ENCODE measurements at places on chromosomes 2 and 18.
A peak's percentile ranks its signal among the peaks of the same experiment; 100 is the strongest.

DNA sequence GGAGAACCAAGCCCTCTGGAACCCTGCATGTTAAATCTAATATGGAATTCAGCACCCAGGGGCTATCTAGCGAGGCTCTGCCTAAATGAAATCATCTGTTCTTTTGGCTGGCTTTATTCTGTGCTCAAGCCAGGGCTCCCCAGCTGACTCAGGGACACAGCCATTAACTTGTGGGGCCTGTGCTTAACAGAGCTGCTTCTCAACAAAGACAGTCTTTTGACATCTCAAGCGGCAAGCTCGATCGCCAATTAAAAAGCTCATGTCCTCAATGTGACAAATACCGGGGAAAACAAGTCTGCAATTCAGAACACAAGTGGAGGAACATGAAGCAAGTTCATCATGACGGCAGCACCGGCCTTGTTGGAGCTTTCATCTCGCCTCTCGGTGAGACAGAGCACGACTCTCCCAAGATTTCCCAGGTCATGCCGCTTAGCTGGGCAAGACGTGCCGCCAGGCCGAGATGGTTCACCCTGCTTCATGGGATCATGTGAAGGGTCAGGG lies 64.9 kb downstream of the KLHL29 start:
- DNase-seq, result no peak

DNA sequence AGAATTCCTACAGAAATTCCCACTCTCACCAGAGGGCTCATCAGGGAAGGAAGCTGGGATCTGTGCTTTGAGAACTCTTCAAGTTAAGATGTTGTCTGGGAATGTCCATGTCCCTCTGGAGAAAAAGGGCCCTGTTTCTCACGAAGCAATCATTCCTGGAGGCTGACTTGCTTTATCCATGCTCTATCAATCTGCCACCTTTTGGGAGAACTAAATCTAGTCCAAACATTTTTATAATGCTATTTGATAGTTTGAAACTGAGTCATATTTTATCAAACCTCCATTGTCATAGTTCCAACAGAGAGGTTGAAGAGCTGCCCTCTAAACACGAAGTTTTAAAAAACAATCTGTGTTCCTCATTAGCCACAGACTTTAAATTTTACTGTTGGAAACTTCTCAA lies 219.2 kb downstream of the MTX2 start:
- DNase-seq, result no peak

DNA sequence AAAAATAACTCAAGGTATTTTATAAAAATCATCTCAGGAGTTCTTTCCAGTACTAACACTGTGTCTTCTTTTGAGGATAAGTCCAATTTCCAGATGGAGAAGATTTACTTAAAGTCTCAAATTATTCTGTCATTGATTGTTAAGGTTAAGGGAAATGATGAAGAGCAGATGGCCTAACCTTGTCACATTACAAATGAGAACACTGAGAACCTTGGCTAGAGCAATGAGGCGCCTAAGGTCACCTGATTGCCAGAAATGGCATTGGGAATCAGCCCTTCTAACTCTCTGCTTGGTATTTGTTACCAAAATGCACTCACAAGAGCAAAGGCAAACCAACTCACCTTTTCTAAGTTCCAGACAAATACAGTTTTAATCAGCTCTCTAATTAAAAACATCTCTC lies 835.1 kb downstream of the RNF144A start:
- no peak for DNase-seq

- no peak for DNase-seq
These were observed 191.2 kb downstream of the IRS1 start for GRCh38 chr2:226608451-226608850.

DNA sequence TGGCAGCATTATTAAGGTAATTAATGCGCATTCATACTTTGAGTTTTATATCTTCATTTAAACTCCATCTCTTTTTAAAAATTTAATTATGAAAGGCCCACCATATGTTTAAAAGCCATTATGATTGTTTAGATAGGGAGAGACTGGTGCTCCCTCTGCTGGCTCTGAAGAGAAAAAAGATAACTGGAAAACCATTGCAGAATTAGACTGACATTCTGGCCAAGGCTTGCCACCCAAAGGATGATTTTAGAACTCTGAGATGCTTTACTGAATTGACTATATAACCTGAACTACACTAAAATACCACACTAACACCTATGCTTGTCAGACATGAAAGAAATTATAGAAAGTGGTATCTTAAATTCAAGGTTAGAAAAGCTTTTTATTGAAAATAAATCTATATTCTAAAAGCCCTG lies 127.6 kb upstream of the SPOPL start:
- peak; percentile 12 for DNase-seq

- DNase-seq, result no peak
These were observed 464.0 kb downstream of the FBXO15 start for GRCh38 chr18:73683409-73684238.

DNA sequence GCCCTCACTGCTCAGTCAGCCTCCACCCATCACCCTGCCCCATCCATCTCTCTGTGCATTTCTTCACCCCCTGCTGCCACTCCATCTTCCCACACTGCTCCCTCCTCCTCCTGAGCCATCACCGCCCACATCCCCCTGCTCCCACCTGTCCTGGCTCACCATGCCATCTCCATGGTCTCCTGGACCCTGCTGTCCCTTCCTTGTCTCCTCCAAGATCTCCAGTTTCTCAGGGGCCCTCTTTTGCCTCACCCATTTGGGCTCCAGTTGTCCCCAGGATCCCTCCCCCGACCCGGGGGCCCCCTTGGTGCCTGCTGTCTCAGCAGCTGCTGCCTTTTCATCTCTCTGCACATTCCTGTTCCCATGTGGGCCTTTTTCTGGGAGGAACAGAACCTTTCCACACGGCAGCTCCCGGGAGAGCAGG lies 10.6 kb downstream of the SPEG start:
- DNase-seq, result no peak

DNA sequence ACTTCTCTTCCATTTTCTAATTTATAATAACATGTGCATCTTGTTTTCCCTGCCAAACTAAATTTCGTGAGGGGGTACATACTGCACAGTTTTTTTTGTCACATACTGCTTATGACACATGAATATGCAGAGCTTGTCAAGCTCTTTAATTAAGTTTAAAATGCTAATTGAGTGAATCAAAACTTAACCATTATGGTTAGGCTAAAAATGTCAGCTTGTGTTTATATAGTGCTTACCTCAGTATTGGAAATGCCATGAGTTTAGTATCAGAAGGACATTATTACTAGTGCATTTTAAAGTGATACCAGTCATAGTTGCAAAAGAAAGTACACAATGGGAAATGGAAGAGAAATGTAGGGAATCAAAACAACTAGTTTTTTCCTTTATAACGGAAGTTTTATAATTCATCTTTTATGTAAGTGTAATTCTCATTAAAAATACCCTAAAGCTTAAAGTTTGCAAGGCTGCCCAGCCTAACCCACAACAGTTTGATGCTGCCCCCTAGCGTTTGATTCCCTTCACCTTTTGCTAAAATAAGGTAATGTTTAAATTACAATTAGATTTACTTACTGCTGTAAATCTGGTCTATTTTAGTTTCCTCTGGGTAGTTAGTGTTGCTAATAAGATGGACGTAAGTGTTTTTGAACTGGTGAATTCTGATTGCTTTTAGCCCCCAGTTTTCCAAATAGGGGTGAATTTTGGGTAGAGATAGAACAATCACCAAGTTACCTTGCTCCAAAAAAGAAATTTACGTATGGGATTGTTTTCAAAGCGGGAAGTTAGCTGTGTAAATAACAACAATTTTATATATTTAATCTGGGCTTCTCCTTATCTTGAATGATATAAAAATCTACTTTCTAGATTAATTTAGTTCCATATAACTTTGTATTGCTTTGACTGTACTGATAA lies 3.2 kb downstream of the SLC39A10 start:
- peak; percentile 86 for DNase-seq

DNA sequence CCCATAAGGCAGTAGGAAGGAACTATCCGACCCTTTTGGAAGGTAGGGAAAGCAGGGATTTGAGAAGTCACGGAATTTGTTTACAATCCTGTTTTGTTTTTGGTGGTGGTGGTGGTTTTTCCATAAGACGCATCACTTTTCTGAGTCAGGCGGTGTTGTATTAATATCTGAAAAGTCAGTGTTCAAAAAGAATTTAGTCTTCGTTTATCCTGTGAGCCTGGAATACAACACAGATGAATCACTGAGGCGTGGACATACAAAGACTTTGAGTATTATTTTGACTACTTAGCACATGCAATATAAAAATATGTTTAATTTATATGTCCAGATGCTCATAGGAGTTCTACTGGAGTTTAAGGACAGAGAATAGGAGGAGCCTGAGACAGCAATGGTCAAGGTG lies 785 bp downstream of the ZNF892 start:
- no peak for DNase-seq

GRCh38 chr2:214217599-214217998 lies 193.3 kb upstream of the VWC2L start:
- no peak for DNase-seq

GRCh38 chr2:2134037-2134436 lies 197.0 kb downstream of the MYT1L start:
- DNase-seq, result no peak

DNA sequence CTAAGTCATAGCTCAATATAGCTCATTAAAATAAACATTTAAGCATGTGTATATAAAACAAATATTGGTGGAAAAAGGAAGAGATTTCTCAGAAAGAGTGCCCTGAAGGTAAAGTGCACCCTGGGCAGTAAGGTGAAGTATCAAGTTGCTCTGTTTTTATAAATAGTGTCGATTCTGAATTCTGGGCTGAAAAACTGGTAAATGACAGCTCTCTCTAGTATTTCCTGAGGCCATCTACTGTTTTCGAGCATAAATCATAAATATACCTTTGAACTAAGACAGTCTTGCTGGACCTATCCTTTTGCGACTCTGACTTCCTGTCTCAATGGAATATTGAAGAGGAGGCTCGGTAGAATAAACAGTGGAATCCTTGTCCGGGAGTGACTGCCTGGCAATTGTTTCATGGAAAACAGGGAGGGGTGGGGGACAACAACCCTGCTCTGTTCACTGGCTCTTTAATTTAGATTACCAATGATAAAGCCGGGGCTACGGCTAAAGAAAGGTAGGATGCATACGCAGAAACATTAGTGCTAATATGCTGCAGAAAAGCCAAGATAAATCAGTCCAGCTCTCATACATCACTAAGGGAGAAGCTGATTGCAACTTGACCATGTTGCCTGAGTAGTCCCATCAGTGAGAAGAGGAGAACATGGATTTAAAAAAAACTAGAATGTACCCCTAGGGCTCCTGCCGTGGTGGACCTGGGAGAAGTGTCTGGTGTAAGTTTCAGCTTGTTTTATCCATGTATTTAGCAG lies 124.1 kb downstream of the RAPGEF4 start:
- no peak for DNase-seq

GRCh38 chr18:79632765-79633164 lies 46.8 kb upstream of the CTDP1 start:
- DNase-seq, result no peak

GRCh38 chr2:95036596-95037383 lies 11.3 kb downstream of the MAL start:
- DNase-seq, result no peak

- DNase-seq, result no peak
These were observed 8.4 kb downstream of the CASP10 start for GRCh38 chr2:201191132-201191875.

- DNase-seq, result no peak
These were observed 422.8 kb downstream of the SETBP1 start for GRCh38 chr18:45103319-45104048.

- no peak for DNase-seq
These were observed 50.7 kb downstream of the IL1R2 start for GRCh38 chr2:102042196-102043081.

DNA sequence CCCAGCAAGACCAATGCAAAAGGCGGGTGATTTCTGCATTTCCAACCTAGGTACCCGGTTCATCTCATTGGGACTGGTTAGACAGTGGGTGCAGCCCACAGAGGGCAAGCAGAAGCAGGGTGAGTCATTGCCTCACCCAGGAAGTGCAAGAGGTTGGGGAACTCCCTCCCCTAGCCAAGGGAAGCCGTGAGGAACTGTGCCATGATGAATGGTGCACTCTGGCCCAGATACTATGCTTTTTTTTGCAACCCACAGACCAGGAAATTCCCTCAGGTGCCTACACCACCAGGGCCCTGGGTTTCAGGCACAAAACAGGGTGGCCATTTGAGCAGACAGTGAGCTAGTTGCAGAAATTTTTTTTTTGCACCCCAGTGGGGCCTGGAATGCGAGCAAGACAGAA lies 662.6 kb upstream of the ACVR2A start:
- DNase-seq, result peak; percentile 72

- peak; percentile 29 for DNase-seq
These were observed 293.9 kb upstream of the SYT4 start for GRCh38 chr18:43571078-43571689.
